T-cell (primary cell): ENCODE measurements at places on chromosomes 4 and X.

GRCh38 chr4:34800953-34801352, 1443.4 kb downstream of the ARAP2 start:
- no peak for DNase-seq

- DNase-seq: no peak
Measured at GRCh38 chrX:43679778-43680177, 23.7 kb downstream of the MAOA start.

- peak; percentile 10 for DNase-seq
Measured at GRCh38 chrX:129721870-129722269, 16.9 kb upstream of the XPNPEP2 start.

- no peak for DNase-seq
Measured at GRCh38 chr4:105058177-105058812, 88.4 kb upstream of the TET2 start.

GRCh38 chr4:70895811-70896491, 6.2 kb upstream of the MOB1B start:
- DNase-seq: no peak

- DNase-seq: no peak
Measured at GRCh38 chr4:125091101-125091500, 223.7 kb upstream of the FAT4 start.

DNA sequence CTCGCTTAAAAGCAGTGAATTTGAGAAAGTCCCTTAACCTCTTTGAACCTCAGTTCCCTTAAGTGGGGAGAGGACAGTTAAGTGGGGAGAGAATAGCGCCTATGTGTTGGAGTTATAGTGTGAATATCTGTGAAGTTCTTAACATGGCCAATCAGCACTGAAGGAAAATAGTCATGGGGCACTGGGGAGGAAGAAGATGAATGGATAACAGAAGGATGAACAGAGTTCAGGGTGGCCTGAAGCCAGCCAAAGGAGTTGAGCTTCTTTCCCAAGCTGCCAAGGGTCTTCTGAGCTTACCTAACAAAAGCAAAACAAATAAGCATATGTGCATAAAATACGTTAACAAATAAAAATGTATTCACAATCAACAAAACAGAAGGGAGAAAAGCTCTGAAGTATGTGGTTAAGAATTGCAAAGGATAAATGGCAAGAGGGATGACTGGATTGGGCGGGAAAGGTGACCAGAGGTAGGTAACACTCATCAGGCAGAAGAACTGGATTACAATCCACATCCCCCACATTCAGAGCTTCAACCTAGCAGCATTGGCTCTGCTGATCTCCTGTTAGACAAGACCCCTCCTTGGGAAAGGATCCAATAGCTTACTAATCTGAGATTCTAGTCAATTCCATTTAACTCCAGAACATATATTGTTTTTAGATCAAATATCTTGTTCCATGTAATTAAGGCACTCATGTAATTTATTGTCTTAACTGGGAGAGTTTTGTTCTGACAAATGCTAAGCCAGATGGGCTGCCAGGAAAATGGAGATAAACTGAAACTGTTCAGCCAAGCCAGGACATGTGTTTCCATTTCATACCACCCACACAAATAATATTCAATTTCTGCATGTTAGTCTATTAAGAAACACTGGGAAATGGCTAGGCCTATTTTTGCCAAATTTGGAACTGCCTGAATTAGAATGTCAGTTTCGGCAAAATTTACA, 221.2 kb downstream of the LDB2 start:
- no peak for DNase-seq

DNA sequence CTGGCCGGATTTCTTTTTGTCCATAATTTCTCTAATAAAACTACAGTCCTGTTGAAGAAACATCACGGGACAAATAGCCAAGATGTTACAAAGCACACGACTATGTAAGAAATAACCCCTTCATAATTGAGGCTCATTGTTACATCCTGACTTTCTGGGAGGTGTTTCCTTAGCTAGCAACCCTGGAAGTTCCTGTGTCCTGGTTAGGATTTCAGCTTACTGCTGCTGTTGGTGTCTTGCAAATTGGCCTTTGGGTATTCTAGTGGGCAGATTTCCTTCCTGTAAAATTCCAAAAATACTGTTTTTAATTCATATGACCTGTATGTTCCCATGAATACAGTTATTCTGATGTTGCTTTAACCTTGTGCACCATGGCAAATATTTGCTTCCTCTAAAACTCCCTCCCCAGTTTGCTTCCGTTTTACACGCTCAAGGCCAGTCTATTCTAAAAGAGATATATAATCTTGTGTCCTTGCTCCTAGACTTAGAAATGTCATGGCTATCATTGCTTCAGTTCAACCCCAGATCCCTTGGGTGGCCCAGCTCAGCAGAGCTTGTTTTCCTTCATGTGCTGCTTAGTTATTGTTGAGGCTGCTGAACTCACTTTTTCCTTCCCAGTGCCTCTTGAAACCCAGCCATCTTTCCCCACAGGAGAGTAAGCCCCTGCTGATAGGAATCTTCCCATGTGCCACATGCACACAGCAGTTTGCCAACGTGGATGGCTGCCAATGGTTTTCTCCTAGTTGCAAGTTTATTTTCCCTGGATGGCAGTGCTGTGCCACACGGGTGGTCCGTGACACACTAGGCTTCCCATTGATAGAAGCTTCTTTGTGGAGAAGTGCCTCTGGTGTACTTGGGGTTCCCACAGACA, 75.8 kb downstream of the TSPAN7 start:
- DNase-seq: no peak

GRCh38 chr4:56768316-56768715, 53.2 kb downstream of the SPINK2 start:
- no peak for DNase-seq

- no peak for DNase-seq
Measured at GRCh38 chrX:46873746-46874145, 36.9 kb downstream of the RP2 start.

DNA sequence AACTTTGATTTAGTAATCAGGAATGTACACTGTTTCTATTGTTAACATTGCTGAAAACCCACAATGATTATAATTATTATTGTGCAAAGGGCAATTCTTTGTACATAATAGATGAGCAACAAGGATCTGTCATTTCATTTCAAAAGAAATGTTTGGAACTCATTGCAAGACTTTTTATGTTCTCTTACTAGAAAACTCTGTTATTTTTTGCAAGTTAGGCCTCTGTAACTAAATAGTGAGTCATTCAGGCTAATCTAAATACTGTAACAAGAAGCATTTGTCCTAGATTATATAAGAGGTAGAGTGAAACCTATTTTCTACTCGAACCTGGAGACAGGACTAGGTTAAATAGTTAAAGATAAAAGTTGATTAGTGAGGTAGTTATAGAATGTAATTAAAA, 93.2 kb upstream of the FAM47B start:
- no peak for DNase-seq
